ENCODE measurements at places on chromosomes 5 and 9.
A peak's percentile ranks its signal among the peaks of the same experiment; 100 is the strongest.

GRCh38 chr9:840343-840742 is 1.2 kb upstream of the DMRT1 start:
- no peak for DNase-seq

GRCh38 chr5:118592229-118593002 is 395.9 kb downstream of the DTWD2 start:
- no peak for DNase-seq

- DNase-seq: no peak
Observed at GRCh38 chr5:54908774-54909525, 76.4 kb downstream of the ESM1 start.

- no peak for DNase-seq
Observed at GRCh38 chr9:127143920-127144465, 21.6 kb upstream of the ANGPTL2 start.

- DNase-seq: no peak
Observed at GRCh38 chr5:168169791-168170190, 121.7 kb upstream of the WWC1 start.

- no peak for DNase-seq
Observed at GRCh38 chr5:87732875-87733768, 320.4 kb upstream of the CCNH start.

GRCh38 chr9:14220256-14220655 is 93.7 kb downstream of the NFIB start:
- no peak for DNase-seq

DNA sequence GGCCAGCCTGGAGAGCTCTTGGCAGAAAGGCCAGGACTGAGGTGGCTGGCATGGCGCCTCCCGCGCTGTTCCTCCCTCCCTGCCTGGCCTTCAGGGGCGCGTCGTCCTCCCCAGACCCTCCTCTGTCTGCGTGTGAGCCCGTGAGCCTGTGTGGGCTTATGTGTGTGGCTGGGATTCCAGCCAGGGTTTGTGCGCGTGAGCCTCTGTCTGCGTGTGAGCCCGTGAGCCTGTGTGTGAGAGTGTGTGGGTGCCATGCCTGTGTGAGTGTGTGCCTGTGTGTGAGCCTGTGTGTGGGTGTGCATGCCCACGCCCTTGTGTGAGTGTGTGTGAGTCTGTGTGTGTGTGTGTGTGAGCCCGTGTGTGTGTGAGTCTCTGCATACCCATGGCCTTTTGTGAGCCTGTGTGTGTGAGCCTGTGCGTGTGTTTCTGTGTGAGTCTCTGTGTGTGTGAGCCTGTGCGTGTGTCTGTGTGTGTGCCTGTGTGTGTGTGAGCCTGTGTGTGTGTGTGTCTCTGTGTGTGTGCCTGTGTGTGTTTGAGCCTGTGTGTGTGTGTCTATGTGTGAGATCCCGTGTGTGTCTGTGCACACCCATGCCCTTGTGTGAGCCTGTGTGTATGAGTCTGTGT is 13.0 kb downstream of the RXRA start:
- DNase-seq: no peak

GRCh38 chr5:8710426-8710930 is 835.4 kb downstream of the SEMA5A start:
- no peak for DNase-seq

DNA sequence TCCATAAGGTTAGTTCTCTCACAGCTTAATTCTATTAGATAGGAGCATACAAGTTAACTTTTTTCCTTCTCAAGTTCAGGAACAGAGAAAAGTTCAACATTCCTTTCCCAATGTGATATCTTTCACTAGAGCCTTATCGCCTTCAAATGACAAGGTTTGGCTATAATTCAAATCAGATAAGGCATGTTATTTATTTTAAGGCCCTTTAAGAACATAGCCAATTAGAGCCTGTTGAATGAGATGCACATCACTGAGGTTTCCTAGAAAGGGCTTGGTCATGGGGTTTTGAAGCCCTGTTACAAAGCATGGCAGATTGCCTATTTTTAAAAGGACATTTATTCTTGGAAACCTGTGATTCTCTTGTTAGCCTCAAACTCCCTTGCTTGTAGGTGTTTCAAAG is 123.4 kb downstream of the BASP1 start:
- DNase-seq: no peak

- no peak for DNase-seq
Observed at GRCh38 chr9:76231001-76231400, 163.2 kb downstream of the RFK start.

DNA sequence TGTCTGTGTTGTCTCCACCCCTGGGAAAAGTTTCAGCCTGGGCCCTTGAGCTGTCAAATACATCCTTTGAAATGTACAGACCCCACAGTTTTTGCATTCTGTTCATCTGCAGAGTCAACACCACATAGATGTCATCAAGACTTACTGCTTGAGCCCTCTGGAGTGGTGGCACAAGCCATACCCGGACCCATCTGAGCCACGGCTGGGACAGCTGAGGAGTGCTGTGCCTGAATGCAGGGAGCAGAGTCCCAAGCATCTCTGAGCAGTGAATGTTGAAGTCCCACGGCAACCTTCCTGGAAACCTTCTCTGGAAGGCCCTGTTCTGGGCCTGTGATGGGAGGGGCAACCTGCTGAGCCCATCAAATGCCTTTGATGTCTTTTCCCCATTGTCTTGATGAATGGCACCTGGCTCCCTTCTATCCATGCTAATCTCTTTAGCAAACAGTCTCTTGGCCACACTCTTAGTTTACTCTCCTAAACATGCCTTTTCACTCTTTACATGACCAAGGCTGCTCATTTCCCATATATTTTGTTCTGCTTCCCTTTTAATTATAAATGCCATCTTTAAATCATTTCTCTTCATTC is 92.5 kb downstream of the ATPSCKMT start:
- DNase-seq: no peak

- no peak for DNase-seq
Observed at GRCh38 chr5:6541256-6542013, 91.4 kb downstream of the NSUN2 start.

DNA sequence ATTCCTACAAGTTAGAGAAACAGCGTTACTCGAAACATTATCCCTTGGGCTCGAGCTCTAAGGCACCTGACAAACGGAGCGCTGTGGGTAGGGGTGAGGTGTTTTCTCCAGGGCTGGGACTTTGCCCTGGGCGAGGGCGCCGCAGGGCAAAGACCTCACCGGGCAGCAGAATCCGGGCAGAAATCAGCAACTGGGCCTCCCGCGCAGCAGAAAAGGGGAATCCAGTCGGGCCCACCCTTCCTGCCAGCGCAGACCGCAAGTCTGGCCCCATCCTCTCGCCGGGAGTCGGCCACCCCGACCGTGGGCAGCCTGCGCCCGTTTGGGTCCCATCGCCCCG is 430 bp upstream of the MSH3 start:
- DNase-seq: no peak

DNA sequence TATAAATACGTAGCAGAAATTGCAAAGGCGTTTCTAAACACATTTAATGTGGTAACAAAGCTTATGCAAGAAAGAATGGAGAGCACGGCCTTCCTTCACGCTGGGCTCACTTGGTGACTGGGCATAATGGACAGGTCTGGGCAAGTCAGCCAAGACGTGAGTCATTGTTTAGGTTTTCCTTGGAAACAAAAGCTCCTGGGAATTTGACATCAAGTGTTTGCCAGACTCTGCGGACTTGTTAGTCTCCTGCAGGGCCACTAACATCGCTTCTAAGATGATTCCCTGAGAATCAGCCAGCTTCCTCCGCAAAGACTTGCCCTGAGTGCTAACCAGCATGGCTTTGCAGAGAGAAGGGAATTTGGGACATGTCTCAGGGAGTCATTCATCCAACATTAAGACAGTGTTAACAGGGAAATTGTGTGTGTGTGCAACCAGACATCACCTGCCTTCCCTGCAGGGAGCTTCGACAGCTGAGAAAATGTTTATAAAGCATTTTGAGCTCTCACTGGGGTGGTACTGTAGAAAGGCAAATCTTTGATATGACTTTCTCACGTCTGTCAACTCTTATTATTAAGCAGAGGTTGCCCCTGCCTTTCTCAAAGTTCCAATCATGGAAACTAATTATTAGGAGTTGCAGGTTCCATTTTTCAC is 182.5 kb downstream of the NTRK2 start:
- DNase-seq: no peak

DNA sequence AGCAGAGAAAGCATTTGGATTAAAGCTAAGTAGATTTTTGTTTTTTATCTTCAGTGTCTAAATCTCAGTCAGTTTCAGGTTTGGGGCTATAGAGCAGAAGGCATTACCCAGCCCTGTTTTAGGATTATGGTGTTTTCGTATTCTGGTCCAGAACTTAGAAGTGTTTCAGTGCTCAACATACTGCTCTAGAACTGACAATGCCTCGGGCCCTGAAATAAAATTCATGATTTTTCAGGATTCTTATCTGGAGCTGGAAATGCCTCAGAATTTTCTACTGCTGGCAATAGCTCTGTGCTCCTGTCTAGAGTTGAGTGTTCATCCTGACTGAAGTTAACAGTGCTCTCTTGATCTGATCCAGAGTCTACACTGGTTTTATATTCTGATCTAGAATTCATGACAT is 163.9 kb downstream of the PAPPA start:
- no peak for DNase-seq

DNA sequence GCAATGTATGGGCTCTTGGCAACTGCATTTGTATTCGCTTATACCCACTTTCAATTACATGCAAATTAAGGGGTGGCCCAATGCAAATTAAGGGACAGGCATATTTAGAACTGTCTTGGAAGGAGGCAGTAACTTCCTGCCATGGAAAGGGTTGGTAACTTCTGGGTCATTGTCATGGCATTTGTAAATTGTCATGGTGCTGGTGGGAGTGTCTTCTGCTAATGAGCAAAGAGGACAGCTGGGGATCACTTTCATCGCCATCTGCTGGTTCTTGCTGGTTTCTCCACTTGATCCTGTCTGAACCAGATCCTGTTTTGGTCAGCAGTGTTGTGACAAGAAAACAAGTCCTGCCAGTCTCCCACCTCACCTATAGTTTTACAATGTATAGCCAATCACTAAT is 23.3 kb upstream of the UGT3A2 start:
- DNase-seq: no peak

- no peak for DNase-seq
Observed at GRCh38 chr9:86660146-86660943, 287.0 kb downstream of the GAS1 start.

DNA sequence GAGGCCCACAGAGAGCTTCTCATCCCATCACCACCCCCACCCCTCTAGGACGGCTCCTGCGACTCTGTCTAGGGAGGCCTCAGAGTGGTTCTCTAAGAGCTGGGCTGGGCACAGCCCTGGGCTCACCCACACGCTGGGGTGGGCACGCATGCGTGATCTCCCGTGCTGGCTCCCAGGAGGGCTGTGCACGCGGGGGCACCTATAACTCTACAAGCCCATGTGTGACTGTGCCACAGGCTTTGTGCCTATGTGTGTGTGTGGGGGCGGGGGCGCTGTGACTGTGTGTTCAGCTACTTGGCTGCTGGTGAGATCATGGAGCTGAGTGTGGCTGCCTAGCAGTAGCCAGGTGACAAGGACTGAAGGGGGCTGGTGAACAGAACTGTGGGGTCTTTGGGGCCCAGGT is 32.2 kb downstream of the NDUFA8 start:
- peak; percentile 94 for DNase-seq

DNA sequence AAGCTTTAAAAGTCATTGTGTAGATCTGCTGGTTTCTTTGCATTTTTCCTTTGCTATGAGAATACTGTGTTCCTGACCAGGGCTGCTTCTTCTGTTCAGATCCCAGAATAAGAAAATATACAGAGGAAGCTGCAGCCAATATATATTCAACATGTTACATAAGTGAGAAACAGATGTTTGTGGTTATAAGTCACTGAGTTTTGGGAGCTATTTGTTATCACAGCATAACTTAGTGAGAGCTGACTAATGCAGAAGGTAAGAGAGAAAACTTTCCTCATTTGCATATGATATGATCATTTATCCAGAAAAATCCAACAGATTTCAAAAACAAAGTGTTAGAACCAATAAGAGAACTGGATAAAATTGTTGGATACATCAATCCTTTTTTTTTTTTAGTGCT is 136.3 kb upstream of the NR3C1 start:
- no peak for DNase-seq

DNA sequence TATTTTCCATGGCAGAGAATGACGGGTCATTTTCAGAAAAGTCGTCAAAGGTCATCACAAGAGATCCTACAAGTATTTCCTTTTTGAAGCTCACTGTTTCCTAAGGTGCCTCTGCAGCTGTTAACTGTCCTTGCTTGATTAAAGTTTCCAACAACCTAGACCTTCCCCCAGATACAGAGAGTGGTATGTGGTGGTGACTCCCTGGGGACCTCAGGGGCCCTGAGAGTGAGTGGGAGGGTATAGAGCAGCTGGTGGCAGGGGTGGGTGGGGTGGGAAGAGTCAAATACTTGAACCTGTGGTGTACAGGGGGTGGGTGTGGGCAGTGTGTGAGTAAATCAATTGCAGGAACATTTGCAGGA is 1.6 kb upstream of the CD72 start:
- no peak for DNase-seq

- peak; percentile 57 for DNase-seq
Observed at GRCh38 chr5:172860520-172861443, 26.7 kb downstream of the ERGIC1 start.

DNA sequence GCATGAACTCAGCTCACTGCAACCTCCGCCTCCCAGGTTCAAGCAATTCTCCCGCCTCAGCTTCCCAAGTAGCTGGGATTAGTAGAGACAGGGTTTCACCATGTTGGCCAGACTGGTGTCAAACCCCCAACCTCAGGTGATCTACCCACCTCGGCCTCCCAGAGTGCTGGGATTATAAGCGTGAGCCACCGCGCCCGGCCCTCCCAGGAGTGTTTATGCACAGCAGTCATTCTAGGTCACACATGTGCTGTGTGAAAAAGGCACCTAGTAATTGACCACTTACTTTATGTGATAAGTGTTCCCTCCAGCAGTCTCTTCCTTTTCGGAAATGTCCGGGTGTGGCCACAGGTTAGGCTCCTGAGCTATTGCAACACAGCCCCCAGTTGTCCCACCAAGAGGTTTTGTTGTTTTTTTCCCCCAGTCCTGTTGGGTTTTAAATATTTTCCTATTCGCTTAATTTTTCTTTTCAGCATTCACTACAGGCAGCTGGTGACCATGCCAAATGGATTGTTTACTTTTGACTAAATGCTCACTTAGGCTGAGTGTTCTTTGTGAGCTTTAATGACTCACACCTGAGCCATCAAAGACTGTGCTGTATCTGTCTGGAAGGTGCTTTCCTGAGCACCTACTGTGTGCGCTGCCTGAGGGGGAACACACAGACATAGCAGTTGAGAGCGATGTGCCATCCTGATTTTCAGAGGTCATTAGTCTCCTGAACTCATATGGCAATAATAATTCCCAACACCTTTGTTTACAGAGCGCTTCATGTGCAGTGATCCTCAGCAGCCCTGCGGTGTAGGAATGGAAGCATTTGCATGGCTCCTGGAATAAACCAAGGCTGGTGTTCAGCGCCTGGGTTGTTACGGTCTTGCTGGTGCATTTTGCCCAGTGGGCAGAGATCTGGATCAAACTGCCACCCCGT is 94.3 kb downstream of the MVB12B start:
- no peak for DNase-seq

GRCh38 chr5:178211095-178212048 is 7.0 kb downstream of the HNRNPAB start:
- no peak for DNase-seq
